ENCODE measurements at places on chromosomes 1 and 21.

GRCh38 chr1:110460253-110461220, 9.6 kb downstream of the PROK1 start:
- peak; percentile 88 for DNase-seq

- DNase-seq = no peak
Observed at GRCh38 chr1:166600574-166600973, 238.7 kb upstream of the POGK start.

GRCh38 chr1:175003521-175003920, 3.8 kb downstream of the CACYBP start:
- DNase-seq = no peak

DNA sequence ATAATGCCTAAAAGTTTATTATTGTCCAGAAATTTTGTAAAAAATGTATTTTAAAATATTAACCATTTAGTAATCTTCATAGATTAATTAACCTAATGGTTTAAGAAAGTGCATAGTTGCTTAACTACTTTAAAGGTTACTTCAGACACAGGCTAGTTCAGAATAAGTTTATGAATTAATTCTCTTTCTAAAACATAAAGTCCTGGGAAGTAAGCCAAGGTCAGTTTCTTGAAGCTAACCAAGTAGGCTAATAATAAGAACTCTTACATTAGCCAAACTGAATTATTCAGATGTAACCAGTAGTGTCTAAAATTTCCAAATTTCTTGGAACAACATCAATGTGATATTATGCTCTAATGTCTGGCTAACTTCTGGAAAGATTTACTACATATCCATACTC, 790.4 kb downstream of the NCAM2 start:
- DNase-seq = no peak

GRCh38 chr21:35593000-35593502, 467.3 kb downstream of the SETD4 start:
- DNase-seq = no peak

DNA sequence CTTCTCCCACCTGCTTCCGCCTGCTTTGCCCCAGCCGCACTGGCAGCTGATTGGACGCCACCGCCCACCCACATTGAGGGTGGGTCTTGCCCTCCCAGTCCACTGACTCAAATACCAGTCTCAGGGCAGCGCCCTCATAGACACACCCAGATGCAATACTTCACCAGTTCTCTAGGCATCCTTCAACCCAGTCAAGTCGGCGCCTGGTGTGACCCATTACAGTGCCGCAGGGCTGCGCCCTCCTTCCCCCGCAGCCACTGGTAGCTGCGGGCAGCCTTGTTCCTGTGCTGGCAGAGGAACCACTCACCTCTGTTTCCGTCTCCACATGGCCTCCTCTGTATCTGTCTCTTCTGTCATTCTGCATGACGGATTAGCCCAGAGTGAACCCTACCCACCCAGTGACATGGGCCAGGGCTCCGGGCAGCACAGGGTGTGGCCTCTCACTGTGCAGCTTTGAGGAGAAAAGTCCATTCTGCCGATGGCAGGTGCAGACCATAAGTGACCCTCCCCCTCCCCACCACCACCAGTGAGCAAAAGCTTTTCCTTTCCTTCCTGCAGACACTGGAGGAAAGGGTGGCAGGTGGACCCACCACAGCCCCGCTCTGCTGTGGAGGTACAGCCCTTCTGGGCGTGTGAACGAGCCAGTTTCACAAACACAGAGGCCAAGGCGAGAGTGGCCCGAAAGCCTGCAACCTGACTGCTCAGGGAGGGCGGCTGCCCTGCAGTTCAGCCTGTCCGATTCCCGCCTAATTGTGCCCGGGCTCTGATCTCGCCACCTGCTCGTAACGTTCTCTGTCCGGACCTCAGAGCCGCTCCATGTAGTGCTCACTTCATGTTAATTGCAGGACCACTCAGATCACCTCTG, 57.1 kb downstream of the FAAP20 start:
- DNase-seq = no peak

GRCh38 chr1:235946571-235946981, 79.9 kb upstream of the LYST start:
- no peak for DNase-seq

GRCh38 chr1:31038360-31038759, 27.2 kb downstream of the PUM1 start:
- no peak for DNase-seq

GRCh38 chr1:84488107-84488506, 9.0 kb downstream of the RPF1 start:
- DNase-seq = no peak

DNA sequence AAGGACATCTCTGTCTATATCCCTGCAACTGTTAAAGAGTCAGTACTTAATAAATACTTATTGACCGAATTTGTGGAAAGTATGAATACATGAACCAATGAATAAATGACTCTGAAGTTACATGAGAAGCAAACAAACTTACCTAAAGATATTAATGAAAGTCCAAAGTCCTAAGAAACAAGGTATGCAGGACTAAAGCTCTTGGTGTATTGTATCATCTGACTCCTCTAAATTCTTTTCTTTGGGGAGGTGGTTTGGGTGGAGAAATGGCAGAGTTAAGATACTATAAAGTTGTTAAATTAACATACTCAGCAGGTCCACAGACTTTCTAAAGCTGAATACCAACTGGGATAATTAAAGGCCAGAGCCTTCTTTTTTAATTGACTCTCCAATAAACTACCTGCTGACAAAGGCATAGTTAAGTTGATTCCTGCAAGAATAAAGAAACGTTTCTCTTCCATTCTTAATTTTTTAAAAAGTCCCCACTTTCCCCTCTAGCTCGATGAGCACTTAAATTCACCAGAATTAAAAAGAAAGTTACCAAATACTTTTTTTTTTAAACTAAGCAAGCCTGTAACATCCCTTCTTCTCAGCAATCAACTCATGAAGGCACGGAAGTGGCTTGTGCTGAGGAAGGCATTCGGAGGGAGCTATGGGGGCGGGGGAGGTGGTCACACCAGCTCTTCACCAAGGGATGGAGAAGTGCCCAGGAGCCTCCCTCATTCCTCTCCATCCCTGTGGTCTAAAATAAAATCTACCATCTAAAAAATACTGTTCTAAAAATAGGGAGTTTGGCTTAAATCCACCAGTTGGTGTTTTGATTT, 61.1 kb downstream of the GADD45A start:
- no peak for DNase-seq

- DNase-seq = no peak
Observed at GRCh38 chr1:235709018-235709417, 59.4 kb upstream of the GNG4 start.

- DNase-seq = peak; percentile 24
Observed at GRCh38 chr1:209190591-209191261, 392.8 kb upstream of the CAMK1G start.

DNA sequence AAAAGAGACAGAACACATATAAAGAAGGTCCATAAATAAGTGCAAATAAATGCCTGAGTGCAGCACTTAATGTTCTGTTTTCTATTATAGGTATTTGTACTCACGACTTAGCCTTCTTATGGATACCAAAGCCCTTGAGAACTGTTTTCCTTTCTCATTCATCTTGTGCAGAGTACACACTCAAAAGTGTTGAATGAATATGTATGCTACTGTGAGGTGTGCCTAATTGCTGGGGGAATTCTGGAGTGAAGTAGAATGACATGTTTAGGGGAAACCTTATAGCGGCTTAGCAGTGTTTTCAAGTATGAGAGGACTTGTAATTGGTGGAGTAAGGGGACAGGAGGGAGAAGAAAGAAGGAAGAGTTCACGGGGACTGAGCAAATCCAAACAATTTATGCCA, 157.6 kb downstream of the CACNA1E start:
- DNase-seq = no peak

GRCh38 chr1:213623862-213624261, 363.9 kb upstream of the PROX1 start:
- DNase-seq = no peak

GRCh38 chr1:85297855-85298629, 21.6 kb upstream of the BCL10 start:
- peak; percentile 53 for DNase-seq

GRCh38 chr1:208235982-208236761, 8.0 kb downstream of the PLXNA2 start:
- peak; percentile 30 for DNase-seq

DNA sequence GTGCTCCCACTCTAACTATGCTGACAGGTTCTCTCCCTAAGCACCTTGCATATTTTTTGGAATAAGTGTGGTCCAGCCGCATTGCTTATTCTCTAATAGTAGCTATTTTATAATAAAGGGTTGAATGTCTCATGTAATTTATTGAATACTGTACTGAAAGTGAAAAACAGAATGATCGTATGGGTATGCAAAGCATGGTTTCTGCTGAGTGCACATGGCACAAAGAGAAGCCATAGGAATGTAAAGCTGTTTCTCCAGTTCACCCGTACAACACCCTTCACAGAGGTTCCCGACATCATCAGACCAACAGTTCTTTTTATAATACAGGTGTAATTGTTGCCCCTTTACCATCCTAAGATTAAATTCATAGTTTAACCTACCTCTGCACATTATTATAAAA, 8.9 kb upstream of the HAO2 start:
- DNase-seq = no peak

DNA sequence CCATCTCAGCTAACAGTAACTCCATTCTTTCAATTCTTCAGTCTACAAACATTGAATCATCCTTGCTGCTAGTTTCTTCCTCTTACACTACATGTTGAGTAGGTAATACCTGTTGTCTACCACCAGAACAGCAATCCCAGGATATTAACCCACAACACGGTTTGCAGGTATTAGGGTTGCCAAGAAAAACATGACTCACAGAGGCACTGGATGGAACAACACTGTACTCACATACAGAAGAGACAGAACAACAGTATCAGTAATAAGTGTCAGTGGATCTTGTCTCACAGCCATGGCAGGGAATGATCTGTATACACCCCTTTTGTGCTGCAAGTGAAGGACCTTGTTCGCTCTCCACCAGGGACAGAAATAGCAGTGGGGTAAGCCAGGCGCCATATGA, 212.1 kb downstream of the GPR52 start:
- DNase-seq = no peak

- no peak for DNase-seq
Observed at GRCh38 chr1:75099581-75099980, 34.6 kb upstream of the LHX8 start.

DNA sequence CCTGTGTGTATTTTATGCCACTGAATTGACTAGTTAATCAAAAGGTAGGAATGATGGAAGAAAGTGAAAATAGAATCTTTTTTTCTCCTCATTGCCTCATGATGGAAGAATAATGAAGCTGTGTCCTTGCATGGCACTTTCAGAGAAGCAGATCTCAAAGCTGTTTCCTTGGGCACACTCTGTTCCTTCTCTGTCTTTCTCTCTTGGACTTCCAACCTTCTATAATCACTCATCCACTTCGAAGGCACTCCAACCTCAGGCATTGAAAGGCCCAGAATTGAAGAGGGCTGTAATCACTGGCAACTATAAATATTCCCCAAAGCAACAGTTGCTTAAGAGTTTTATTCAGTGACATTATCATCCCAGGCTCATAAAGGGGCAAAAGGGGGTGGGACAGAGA, 31.1 kb upstream of the DNASE2B start:
- DNase-seq = no peak

- DNase-seq = no peak
Observed at GRCh38 chr1:59453297-59453968, 156.5 kb downstream of the FGGY start.

GRCh38 chr1:46699666-46700065, 19.2 kb downstream of the EFCAB14 start:
- no peak for DNase-seq

DNA sequence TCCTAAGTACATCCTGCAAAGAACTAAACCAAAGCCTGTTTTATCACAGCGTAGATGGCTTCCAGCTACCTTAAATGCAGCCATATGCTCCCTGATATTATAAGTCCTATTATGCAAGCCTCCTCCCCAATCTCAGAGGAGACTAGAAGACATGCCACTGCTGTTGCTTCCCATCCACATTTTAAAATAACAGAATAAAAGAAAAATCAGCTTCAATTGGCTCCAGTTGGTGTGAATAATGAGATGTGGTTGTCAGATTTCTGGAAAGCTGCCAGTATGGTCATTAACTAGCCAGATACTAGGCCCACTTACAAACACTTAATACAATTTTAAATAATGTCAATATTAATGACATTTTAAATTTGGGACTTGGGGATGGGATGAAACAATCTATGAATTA, 25.7 kb downstream of the WARS2 start:
- DNase-seq = no peak

DNA sequence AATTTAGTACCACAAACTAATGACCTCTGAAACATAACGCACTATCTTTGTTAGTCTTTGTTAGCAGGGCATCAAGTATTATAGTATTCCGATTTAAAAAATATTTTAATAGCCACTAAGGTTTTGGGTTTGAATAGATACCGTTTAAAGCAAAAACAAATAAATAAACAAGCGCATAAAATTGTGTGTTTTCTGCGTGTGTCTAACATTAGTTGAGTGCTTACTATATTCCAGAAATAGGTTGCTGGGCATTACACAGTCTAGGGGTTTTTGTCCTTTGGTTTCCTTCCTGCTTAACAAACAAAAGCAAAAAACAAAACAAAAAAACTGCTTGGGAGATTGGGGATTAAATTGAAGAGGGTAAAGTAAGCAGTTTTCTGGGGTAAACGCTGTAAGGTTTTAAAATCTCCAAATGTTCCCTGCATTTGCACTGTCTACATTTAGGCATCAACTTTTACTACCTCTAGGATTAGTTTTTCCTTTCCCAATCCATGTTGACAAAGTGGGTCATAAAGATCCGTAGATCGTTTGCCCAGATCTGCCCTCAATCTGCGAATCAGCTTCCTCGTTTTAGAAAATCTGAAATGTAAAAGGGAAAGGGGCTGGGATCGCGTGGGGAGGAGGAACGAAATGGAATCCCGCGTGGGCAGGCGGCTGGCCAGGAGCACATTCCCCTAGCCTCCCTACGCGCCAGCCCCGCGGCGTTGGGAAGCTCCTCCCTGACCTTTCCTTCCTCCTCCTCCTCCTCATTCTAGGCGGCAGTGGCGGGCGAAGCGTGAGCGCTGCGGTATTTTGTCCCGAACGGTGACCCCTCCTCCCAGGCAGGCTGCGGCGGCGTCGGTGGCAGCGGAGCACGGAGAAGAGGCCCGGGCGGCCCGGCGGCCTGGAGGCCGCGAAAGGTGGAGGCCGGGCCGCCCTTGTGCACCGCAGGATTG, at the start of gene KCTD3:
KCTD3 (plus strand) TSS at position 749 of the 935 bp plus-strand sequence. CDS start 382 bp downstream, outside the sequence.
- peak; percentile 53 for DNase-seq

- DNase-seq = no peak
Observed at GRCh38 chr1:11525151-11525505, 46.2 kb downstream of the DISP3 start.

- DNase-seq = peak; percentile 58
Observed at GRCh38 chr21:44087426-44088400, 19.5 kb upstream of the PWP2 start.

GRCh38 chr1:163980394-163980793, 578.6 kb upstream of the PBX1 start:
- no peak for DNase-seq
